CD4-positive, alpha-beta T cell treated with Interleukin-12 subunit alpha and Interleukin-12 subunit beta, for 1 hour (primary cell): ENCODE measurements at places on chromosomes 6 and 20.
A peak's percentile ranks its signal among the peaks of the same experiment; 100 is the strongest.

DNA sequence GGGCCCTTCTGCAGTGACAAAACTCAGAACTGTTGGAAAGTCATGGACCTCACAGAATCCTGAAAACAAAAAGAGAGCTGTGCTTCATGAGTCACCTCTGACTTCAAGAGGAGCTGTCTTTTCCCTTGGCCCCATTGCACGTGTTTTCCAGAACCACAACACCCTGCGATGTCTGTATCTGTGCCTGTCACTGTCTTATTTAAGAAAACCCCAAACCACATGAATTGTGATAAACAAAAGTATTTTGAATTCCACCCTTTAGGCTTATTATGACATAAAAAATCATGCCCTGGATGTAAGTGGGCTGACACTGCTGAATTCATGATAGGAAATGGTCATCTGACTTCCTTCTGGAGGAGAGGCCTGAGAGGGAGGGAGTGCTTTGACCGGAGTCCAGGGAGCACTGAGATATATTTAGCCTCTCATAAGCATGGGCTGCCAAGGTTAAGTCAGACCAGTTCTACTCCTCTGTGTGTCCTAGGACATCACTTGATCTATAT, 96.4 kb upstream of the DUSP22 start:
- peak; percentile 39 for DNase-seq

DNA sequence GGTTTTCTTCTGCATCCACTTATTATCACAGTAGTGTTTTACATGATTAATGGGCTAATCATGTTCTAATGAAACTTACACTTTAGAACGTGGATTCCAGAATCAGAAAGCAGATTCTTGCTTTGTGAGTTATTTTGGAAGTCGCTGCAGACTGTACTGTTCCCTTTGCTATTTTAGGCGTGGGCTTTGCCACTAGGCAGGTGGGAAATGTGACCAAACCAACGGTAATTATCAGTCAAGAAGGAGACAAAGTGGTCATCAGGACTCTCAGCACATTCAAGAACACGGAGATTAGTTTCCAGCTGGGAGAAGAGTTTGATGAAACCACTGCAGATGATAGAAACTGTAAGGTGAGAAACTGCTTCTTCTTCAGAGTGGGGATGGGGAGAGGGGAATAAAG, 598 bp downstream of the FABP7 start:
- DNase-seq: no peak

DNA sequence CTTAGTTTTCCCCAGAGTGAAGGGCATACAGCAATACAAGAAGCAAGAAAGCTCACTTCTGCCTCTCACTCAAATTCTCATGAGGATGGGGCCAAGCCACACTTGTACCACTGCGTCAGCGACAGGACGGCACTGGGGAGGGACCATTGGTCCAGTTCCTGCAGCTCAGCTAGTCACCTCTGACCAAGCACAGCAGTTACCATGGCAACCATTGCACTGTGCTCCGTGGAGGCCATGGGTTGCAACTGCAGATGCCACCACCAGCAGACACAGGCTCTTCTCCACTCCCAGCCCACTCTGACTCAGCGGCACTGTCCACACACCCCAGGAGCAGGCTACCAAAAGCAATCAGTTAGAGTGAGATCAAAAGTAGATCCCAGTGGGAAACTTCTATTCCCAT, 441.1 kb upstream of the ARID1B start:
- DNase-seq: no peak

GRCh38 chr6:47079638-47080037, 37.5 kb upstream of the ADGRF1 start:
- no peak for DNase-seq

DNA sequence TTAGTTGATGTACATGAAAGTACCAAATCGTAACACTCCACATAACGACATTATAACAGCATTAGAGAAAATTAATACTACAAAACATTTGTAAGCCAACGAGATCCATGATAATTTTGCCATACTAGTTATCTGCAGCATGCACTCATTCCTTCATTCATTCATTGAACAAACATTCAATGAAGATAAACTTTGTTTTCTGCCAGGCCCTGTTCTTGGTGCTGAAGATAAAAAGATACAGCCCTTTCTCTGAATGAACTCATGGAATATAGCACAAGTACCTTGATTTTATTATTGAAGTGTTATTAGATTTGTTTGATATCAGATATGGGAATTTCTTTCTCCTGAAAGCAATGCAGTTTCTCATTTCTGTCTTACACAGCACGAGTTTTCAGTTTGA, 524.0 kb downstream of the TFAP2A start:
- no peak for DNase-seq
